ENCODE measurements at places on chromosomes 5 and 9.

GRCh38 chr9:121807823-121808278 is 156.4 kb downstream of the DAB2IP start:
- no peak for DNase-seq

DNA sequence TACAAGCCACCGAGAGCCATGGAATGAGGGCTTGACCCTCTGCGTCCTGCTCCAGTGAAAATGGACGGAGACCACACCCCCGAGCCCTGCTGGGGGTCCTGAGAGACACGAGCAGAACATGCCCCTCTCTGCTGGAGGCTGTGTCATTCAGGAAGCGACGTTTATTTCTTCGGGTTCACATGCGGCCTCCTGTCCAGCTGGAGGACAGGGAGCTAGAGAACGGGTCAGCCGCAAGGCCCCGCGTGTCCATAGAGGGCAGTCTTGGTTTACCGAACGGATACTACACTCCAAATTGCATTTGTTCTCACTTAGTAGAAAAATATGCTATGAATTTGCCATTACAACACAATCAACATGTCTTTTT is 36.1 kb downstream of the MRPL36 start:
- peak; percentile 82 for DNase-seq

DNA sequence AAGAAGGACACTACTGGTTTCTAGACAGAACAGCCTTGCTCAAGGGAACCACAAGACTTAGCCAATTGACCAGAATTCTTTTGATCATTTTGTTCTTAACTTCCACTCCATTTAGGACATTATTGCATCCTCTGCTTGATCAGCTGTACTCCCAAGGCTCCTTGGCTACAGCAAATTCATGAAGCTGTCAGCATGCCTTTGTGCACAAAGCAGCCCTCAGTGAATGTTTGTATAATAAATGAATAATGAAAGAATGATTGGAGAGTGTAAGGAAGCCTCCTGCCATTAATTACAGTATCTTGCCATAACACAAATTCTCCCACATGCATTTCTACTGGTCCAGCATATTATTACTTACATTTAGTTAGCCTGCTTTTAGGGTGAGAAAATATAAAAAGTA is 449.6 kb downstream of the SLCO4C1 start:
- DNase-seq, result no peak

DNA sequence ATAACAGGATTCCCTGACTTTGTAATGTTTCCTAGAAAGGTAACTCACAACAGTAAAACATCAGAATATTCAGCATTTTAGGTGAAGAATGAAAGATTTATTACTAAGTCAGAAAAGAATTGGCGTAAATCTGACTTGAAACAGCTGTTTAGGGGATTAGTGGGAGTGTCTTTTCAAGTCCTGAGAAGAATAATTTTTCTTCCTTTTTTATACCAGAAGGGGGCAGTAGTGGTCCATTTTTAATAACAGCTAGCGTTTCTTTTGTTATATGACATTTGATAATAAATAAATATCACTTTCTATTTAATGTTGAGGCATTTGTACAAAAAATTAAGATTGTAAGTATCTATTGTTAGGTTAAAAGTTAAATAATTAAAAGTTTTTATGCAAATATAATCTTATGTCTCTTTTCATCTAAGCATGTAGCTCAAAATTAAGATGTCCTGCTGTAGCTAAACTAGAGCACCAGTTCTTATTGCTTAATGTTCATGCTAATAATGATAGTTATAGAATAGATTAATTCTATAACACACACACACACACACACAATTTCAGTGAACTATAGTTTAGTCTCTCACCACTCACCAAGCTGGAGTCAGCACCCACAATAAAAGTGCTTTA is 258.7 kb upstream of the ARRDC3 start:
- no peak for DNase-seq

- DNase-seq, result no peak
These were observed 1263.3 kb upstream of the CDH9 start for GRCh38 chr5:28301712-28302111.

DNA sequence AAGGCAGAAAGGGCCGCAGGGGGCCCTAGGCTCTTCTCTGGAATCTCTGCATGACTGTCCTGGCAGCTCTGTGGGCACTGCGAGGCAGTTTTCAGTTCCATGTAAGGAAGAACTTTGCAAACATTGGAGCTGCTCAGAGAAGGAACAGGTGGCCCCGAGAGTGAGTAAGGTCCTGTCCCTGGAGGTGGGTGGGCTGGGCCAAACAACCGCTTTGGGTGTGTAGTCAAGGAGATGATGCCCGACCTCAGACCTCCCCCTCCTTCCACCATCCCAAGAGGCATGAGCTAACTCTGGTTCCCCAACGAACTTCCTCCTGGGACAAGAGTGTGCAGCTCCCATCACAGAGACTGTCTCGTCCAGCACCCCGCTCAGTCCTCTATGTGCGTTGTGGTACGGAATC is 20.5 kb downstream of the CSF1R start:
- DNase-seq, result no peak

DNA sequence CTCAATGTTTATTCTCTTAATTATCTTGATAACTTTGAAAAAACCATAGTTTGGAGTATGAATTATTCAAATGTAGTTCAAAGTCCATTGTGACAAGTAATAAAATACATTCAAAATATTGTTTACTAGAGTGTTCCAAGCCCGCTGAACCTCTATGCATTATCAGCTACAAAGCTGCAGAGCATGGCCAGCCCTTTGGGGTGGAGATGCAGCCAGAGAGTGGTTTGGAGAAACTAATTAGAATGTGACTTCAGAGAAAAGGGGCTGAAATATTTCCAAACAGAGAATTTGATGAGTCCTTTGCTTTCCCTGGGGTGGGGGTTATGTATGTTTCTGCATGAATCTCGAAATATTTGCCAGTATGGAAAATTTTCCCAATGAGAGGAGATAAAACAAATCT is 211.3 kb downstream of the NTRK2 start:
- no peak for DNase-seq

DNA sequence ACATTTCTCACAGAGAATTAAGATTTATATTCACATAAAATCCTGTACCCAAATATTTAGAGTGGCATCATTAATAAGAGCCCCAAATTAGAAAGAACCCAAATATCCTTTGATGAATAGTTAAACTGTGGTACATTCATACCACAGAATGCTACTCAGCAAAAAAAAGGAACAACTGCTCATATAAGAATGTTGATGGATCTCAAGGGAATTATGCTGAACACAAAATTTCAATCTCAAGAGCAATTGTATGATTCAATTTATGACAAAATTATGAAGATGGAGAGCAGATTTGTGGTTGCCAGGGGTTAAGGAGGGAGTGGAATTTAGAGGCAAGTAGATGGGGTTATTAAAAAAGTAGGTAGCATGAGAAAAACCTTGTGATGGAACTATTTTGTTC is 4.5 kb upstream of the PAIP1 start:
- no peak for DNase-seq

- DNase-seq, result no peak
These were observed 64.9 kb downstream of the DOCK2 start for GRCh38 chr5:169701910-169702451.

- no peak for DNase-seq
These were observed 145.8 kb upstream of the SLC30A5 start for GRCh38 chr5:68947986-68948385.

GRCh38 chr5:140020601-140021177 is 22.4 kb downstream of the NRG2 start:
- DNase-seq, result no peak

DNA sequence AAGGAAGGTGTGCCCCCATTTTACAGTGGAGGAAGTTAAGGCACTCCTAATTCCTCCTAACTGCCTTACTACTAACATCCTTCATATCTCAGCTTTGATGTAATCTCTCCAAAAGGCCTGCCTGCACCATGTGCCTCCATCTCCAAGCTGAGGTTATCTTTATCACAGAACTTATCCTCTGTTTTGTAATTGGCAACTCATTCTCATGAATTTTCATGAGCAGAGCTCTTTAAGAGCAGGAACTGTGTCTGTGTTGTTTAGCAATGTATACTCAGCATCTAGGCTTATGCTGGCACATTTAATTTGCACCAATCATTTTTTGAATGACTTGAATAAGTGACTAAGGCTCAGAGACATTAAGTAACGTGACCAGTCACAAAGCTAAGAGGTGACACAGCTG is 147.9 kb upstream of the VLDLR start:
- no peak for DNase-seq

DNA sequence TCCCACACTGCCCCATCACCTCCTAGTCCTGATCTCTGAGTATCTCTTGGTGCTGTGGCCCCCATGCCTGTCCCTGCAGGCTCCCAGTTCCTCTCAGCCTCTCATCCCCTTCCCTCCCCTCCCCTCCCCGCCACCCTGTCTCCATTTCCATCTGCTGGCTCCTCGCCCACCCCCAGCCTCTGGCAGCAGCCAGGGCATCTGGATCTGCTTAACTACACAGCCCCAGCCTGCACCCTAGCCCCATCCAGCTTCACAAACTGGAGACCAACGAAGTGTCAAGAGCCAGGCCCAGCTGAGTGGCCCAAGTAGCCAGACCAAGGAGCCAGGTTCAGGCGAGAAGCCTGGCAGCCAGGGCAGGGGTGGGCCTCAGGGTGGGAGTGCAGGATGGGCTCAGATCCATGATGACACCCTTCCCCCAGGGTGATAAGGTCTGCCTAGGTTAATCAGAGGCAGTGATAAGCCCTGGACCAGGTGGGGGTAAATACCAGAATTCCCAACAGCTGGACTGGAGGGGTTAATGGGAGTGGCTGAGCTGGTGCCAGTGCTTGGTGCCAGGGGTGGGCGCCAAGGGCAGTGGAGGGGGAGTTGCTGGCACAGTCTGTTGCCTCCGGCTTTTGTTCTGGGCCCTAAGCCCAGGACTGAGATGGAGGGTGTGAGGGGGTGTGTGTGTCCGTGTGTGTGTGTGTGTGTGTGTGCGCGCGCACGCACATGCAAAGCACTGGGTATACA is 2.5 kb downstream of the IL11RA start:
- DNase-seq, result no peak

DNA sequence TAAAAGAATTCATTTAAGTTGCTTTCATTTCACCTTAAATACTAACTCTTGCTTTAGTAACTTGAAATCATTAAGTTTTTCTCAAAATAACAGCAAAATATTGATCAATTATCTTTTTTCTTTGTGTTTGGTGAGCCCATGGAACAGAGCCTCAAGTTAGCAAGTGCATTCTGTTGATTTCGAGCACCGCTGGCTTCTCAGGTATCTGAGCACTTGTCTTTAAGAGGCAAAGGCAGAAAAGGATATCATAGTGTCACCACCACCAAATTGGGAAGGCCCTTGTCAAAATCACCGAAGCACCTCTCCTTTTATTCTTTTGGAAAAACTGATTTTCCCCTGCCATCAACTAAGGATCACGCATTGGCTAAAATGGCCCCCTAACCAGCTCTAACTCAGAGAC is 17.1 kb upstream of the CTNNAL1 start:
- no peak for DNase-seq

DNA sequence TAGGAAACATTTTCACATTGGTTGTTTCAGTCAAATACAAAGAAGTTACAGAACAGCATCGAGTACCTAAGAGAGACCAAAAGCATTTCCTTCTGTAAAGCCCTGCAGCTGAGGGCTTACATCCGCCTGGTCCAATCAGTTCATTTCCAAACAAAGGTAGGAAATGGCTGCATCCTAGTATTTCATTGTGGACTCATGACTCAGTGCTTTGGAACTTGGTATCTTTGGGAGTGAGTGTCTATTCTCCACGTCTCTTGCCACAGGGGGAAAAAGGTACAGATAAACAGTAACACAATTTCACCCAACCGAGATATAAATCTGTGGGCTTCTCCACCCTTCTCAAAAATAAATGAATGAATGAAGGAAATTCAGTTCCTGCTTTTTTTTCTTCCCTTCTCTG is 75.4 kb downstream of the NFIB start:
- DNase-seq, result no peak

DNA sequence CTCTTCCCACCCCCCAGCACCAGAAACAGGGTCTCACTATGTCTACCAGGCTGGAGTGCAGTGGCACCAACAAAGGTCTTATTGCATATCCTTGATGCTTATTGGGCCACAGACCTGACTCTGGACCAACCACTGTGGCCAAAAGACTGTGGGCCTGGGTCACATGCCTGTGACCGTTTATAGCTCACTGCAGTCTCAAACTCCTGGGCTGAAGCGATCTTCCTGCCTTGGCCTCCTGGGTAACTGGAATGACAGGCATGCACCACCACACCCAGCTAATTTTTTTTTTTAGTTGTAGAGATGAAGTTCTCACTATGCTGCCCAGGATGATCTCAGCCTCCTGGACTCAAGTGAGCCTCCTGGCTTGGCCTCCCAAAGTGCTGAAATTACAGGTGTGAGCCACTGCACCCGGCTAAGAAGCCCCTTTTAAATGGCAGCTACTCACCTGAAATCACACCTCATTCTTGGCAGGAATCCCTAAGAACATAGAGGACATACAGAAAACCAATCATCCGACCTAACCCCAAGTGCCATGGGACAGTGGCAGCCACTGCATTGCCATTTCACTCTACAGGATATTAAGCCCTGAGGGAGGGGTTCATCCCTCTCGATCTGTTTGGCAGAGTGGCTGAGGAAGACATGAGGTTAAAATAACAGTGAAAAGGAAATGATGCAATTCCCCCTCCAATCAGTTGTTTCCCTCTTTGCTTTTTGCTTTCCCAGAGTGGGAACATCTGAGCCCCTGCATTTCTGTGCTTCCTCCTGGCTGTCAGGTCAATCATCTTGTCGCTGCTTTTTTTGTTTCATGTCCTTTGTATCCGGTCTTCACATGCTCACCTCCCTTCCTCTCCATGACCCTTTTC is 74.6 kb downstream of the LRRC70 start:
- DNase-seq, result peak; percentile 54

DNA sequence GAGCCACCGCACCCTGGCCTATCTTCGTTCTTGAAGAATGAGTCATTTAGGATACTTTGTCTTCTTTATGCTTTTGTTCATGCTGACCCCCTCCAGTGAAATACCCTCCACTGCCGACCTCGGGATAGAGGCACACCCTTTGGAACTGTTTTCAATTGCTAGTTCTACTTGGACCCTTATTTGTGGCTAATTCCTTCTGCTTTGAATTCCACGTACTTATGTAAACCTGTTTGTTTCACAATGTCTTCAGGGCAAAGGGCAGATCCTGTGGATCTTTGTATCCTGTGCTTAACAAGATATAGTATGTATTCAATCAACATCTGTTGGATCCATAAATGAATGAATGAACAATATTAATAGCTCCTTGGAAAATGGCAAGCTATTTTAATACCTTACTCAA is 19.6 kb upstream of the AOPEP start:
- DNase-seq, result no peak
